Posterior cingulate gyrus (tissue), 11 donors: ENCODE measurements at places on chromosomes 7 and 10.
A peak's percentile ranks its signal among the peaks of the same experiment; 100 is the strongest.

GRCh38 chr10:66917104-66917503 lies 8.7 kb upstream of the LRRTM3 start:
- DNase-seq: no peak

- peak; percentile 72 for DNase-seq
These were observed 106.1 kb downstream of the KCNMA1 start for GRCh38 chr10:77531441-77532001.

GRCh38 chr7:101106386-101106785 lies 20.5 kb upstream of the SERPINE1 start:
- DNase-seq: no peak

DNA sequence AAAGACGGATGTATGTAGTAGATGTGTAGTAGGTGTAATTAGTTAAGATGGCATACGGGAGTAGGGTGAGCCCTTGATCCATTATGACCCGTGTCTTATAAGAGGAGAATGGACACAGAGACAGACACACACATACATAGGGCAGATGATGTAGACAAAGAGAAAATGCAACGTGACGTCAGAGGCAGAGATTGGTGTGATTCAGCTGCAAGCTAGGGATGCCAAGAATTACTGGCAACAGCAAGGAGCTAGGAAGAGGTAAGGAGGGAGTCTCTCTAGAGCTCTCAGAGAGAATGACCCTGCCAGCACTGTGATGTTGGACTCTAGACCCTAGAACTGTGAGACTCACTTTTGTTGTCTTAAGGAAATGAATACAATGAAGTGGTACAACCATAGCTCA lies 247.0 kb upstream of the HABP2 start:
- no peak for DNase-seq

- DNase-seq: no peak
These were observed 14.1 kb downstream of the BMPR1A start for GRCh38 chr10:86770412-86770960.
